ENCODE measurements at places on chromosomes 1 and 21.

GRCh38 chr1:180953291-180954004 is 40.8 kb downstream of the KIAA1614 start:
- DNase-seq = peak; percentile 83

DNA sequence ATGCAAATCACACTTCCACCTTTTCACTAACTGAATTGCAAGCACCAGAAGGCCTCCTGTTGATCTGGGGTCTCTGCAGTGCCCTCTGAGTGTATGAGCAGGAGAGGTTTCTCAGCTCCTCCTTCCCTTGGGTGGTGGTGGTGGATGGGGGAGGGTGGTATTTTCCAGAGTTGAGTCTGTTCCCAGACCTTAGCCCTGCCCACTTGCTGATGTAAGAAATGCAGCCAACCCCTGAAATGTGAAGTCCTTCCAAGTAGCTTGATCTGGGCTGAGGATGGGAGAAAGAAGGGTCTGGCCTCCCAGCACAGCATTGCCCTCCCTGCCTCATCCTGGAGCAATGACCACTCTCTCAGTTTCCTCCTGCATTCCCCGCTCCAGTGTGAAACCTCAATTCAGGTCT is 6.3 kb upstream of the FOXD2 start:
- no peak for DNase-seq

DNA sequence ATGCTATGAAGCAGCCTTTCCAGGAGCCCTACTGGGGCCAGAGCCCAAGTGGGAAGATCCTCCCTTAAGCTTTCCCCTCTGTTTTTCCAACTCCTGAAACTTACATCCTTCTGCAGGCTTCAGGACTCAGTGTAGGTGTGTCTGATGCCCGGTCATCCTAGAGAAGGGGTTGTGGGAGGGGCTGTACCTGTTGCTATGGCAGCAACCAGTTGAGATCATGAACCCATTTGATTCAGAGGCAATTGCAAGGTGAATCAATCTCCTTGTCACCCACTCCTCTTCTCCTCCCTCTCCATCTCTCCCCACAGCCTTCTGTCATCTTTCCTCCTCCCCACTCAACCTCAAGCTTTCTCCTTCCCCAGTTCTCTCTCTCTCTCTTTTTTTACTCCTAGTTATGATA is 151.8 kb downstream of the CACNA1E start:
- no peak for DNase-seq

- DNase-seq = no peak
Observed at GRCh38 chr1:179253286-179253972, 24.0 kb upstream of the ABL2 start.

- no peak for DNase-seq
Observed at GRCh38 chr1:35190784-35191183, 2.2 kb downstream of the SFPQ start.

- DNase-seq = no peak
Observed at GRCh38 chr1:223870617-223871574, 25.1 kb upstream of the TP53BP2 start.

DNA sequence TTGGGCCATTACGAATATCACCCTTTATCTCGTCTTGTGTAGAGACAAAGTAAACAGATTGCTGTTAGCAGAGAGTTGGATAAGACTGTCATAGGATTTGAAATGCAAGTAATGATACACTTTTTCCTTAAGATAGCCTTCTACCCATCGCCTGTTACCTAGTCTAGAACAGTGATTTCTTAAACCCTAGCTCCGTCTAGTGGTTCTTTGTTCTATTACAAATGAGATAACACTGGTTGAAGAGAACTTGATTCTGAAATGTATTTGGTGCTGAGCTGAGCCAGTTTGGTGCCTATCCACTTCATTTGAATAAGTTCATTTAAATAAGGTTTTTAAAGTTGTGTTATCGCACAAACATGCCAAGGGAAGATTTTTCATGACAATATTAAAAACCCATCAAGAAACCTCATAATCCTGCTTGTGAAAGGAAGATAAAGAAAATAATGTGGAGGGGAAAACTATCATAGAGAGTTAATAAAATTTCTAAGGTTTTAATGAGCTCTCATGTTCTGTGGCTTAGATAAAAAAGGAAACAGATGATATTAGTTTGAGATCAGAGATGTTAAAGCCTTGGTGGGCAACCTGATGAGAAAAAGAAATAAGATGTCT is 1.5 kb upstream of the KCNH1 start:
- no peak for DNase-seq

GRCh38 chr21:33244779-33245105 is 15.0 kb downstream of the IFNAR2 start:
- DNase-seq = no peak

Data from dorsolateral prefrontal cortex (tissue), 122 donors.